ENCODE measurements at places on chromosomes 7 and 10.

GRCh38 chr10:4267086-4267773, 482.2 kb upstream of the KLF6 start:
- no peak for DNase-seq

GRCh38 chr7:2710901-2711551, 23.0 kb downstream of the AMZ1 start:
- DNase-seq, result no peak

DNA sequence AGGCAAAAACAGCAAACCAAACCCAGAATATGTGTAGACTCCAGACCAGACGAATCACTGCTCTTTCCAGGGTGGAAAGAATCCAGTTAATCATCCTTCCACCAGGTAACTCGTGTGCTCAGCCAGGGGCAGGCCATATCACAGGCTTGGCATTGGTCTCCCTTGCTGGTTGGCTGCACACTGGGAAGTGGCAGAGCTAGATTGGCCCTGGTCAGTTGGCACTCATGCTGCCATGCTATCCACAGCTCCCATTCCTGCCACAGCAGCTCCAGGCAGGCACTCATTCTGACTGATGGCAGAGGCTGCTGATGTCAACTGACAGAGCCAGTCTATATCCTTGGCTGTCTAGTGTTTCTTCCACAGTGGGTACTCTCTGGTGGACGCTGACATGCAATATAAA, 9.7 kb upstream of the GDF10 start:
- DNase-seq, result no peak

GRCh38 chr7:152859781-152860191, 100.2 kb downstream of the ACTR3B start:
- DNase-seq, result no peak

DNA sequence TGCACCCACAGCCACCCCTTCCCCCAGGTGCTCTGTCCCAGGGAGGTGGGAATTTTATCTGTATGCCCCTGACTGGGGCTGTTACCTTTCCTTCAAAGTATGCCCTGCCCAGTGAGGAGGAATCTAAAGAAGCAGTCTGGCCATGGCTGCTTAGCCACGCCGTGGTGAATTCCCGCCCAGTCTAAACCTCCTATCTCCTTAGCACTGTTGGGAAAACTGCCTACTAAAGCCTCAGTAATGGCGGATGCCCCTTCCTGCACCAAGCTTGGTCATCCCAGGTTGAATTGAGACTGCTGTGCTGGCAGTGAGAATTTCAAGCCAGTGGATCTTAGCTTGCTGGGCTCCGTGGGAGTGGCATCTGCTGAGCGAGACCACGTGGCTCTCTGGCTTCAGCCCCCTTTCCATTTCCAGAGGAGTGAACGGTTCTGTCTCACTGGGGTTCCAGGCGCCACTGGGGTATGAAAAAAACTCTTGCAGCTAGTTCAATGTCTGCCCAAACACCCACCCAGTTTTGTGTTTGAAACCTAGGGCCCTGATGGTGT, 87.2 kb downstream of the ABCC2 start:
- no peak for DNase-seq

DNA sequence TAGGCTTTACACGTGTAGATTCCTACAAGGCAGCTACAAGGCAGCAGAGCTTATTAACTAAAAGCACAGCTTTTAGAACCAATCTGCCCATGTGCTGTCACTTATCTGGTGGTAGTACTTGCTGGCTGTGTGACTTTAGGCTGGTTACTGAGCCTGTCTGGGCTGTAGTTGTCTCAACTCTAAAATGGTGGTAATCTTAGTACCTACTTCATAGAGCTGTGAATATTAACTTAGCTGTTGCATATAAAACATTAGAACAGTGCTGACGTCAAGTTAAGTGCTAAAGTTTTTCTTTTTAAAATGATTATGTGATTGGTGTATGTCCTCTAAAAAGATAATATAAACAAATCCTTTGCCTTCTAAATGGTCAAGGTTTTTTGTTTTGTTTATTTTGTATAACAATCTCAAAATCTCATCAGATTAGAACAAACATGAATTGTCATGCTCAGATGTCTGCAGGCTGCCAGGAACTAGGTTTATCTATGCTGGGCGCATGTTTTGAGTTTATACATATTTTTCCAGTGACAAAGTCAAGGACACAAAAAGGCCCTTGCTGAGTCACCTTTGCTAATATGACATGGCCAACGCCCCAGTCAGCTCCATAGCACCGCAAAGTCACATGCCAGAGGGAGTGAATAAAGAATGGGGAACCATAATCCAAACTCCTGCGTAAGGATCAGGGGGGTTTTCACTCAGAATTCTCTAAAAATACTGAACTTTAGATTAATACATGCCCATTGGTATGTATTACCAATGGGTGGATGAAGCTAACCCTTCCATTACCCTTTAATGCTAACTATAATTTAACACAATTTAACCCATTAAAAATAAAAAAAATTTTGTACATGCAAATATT, 39.8 kb upstream of the ARL4A start:
- DNase-seq, result no peak

GRCh38 chr10:11015446-11015934, 2.2 kb upstream of the CELF2 start:
- DNase-seq, result no peak
